ENCODE measurements at places on chromosomes 12 and 14.

DNA sequence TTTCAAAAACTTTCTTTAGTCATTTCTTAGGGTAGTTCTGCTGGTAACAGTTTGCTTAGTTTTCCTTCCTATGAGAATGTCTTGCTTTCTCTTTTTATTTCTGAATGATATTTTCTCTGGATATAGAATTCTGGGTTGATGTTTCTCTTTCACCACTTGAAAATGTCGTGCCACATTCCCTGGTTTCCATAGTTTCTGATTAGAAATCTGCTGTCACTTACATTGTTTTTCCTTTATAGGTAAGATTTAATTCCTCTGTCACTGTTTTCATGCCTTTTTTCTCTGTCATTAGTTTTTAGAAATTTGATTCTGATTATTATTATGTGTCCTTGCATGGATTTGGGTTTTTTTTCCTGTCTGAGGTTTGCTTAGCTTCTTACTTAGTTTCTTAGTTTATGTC, 77.3 kb upstream of the PCNX4 start:
- DNase-seq, result no peak

- DNase-seq, result no peak
These were observed 1.4 kb downstream of the SGPP1 start for GRCh38 chr14:63726499-63726898.

- no peak for DNase-seq
These were observed 22.9 kb upstream of the VPS37B start for GRCh38 chr12:122918827-122919226.

DNA sequence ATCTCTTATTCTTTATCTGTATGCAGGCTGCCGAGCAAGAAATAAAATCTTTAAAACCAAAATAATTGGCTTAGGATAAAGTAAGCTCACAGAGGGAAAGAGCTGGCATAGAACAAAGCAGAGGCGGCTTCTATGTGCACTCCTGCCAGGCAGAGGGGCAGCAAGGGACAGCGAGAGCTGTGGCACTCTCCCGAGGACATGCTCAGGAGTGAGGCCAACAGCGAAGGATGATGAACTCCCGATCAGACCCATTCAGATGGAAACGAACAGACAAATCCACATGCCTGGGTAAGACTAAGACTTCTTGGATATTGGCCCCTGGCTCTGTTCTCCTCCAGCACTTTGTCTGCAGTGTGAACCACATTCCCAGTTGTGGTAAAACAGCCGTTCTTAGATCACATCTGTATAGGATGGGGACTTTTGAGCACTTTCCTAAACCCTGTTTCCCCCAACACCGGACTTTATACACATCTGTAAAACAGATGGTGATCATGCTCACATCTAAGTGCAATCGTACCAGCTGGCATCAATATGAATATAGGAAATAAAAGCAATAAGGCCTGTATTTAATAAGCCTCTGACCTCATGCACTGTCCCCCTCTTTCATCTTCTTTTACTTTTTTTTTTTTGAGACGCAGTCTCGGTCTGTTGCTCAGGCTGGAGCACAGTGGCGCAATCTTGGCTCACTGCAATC, 134.1 kb downstream of the PPM1H start:
- no peak for DNase-seq

DNA sequence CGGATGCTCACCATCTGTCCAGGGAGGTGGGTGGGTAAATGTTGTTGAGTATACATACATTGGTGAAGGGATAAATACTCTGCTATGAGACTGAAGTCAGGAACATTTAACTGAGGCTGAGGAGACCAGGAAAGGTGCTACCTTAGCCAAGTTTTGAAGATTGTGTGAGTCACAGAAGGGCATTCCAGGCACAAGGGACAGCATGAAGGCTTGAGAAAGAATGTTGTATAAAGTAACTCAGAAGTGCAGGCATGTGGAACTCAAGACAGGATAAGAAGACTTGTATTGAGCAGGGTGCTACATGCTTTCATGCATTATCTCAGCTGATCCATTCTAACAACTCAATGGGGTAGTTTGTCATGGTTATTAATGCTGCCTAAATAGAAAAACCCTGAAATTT, 112.7 kb downstream of the IPO8 start:
- no peak for DNase-seq

DNA sequence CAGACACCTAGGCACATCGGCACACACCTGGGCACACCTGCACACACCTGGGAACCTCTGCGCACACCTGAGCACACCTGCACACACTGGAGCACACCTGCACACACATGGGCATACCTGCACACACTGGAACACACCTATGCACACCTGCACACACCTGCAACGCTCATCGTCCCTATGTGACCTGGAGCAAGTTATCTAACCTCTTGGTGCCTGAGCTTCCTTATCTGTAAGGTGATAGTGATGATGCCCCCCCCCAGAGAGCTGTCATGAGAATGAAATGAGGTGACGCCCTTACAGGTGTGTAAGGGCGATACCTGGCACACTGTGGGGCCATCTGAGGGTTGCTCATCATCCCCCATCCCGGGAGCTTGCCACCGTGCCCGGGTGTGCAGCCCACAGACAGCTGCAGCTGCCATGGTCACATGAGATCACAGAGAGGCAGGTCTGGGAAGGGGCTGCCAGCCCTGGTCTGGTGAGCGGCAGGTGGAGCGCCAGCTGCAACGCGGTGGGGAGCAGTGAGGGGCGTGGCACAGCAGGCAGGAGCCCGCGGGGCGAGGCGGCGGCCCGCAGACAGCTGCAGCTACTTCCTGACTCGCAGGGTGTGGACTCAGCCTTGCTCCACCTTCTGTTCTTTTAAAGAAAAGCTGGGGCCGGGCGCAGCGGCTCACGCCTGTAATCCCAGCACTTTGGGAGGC, 59.9 kb upstream of the FBRSL1 start:
- no peak for DNase-seq

- no peak for DNase-seq
These were observed 7.8 kb downstream of the AMN start for GRCh38 chr14:102930138-102930752.

- no peak for DNase-seq
These were observed 37.9 kb upstream of the PLEKHG6 start for GRCh38 chr12:6272300-6273204.

- no peak for DNase-seq
These were observed 188.5 kb upstream of the KRR1 start for GRCh38 chr12:75699728-75700496.

DNA sequence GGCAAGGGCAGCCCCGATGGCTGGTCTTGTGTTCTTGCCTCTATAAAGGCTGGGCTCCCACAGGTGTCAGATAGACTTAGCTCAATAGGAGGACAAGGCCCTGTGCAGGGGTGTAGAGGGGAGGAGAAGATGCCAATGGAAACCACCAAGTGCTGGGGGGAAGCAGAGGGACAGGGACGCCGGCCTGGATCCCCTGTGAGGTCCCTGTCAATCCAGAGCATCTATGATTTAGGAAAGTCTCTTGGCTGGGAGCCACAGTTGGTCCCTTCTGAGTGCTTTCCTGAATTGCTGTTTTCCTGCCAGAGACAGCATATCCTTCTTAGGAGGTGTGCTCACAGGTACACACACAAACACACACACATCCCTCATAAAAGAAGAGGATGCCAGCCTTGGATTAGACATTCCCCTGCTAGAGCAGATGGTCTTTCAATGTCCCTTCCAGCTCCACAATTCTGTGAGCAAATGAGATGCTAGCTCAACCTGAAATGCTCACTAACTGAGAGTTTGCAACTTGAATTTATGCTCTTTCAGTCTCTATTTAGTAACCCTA, 62.7 kb downstream of the TTC7B start:
- no peak for DNase-seq

DNA sequence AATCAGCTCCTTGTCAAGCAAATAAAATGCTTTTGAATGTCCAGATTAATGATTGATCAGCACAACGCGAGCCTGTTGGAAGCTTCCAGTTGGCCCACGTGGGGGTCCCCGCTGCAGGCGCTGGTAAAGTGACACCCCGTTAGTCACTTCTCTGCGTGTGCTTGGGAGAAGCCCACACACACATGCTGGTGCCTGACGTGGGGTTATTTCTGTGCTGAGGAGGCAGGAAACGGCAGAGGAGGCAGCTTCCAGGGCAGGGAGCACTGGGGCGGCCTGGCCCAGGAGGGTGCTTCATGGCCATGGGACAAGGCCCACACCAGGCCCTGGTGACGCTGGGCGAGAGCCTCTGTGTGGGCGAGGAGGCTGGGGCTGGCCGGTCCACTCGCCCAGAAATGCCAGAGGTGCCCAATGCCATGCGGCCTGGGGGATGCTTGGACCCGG, 101.5 kb downstream of the KIF26A start:
- DNase-seq, result no peak

DNA sequence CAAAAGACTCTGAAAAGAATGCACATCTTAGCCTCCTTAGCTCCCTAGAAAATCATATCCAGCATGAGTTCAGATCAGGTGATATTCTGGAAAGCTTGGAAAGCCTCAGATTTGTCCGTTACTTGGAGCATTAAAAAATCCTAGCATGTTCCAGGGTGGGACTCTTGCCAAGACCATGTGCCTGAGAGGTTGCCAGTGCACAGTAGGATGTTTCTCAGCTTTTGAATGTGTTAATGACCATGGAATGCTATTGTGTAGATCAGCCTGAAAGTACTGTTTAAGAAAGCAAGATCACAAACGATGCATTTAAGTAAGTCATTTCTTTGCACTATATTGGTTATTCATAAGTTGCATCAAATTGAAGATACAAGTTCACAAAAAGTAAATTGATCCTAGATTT, 230.5 kb downstream of the ETNK1 start:
- DNase-seq, result no peak

DNA sequence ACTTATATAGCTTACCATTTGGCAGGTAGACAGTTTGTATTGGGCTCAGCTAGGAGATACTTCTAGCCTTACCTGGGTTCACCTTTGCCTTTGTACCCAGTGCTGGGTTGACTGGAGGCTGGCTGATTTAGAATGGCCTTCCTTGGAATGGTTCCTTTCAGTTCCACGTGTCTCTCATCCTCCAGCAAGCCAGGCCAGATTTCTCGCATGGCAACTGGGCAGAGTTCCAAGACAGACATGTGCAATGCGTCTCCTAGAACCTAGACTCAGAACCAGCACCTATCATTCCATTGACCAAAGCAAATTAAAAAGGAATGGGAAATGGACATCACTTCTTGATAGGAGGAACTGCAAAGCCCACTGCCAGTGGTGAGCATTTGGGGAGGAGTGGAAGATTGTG, 79.1 kb upstream of the BDKRB2 start:
- no peak for DNase-seq

- DNase-seq, result no peak
These were observed 58.9 kb downstream of the GRIP1 start for GRCh38 chr12:66620026-66620425.

GRCh38 chr12:39173726-39174125, 268.3 kb upstream of the CPNE8 start:
- no peak for DNase-seq

- DNase-seq, result no peak
These were observed 33.7 kb upstream of the EML1 start for GRCh38 chr14:99759546-99759925.
